ENCODE measurements at places on chromosomes 6 and 20. TPM values are rescaled to one million over a fixed set of nuclear protein-coding genes. Genes with fewer than 3 reads are reported as not detected.

Gene CTAGE9
- polyA plus RNA-seq, result not detected

- DNase-seq, result no peak
Observed at GRCh38 chr6:77644102-77644705, 8.6 kb upstream of the MEI4 start.

- DNase-seq, result no peak
Observed at GRCh38 chr6:88168362-88168761, 2.2 kb upstream of the CNR1 start.

DNA sequence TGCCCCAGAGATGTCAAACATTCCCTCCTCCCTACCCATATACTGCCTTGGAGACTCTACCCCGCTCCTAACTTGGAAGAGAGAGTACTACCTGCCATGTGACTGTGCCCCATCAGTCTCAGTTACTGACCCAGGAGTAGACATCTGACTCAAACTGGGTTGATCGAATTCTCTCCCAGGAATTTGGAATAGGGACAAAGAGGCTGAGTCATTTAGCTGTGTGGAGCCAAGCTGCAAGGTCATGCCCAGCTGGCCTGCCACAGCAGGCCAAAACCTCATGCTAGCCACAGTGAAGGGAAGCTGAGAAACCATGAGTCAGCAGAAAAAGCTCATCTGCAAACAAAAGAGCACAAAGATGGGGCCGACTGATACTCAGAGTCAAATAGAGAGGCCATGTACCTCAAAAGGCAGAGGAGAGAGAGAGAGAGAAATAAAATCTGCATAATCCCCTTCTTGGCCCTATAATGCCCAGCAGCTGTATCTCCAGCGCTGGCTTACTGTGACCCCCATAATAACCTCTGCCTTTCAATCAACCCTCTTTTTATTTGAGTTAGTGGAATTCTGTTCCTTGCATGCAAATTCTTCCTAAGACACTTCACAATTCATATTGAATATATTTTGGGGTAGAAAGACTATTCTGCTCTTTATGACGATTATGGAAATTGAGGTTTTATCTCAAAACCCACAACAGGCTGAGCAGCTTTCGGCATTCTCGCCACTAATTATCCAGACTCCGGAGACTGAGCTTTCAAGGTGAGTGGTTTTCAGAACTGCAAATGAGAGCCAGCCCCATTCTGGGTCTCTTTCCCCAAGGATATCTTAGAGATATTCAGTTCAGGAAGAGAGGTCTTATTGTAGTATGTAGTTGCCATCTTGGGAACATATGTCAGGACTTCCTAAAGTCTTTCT, 21.4 kb upstream of the AKIRIN2 start:
- peak; percentile 85 for DNase-seq

DNA sequence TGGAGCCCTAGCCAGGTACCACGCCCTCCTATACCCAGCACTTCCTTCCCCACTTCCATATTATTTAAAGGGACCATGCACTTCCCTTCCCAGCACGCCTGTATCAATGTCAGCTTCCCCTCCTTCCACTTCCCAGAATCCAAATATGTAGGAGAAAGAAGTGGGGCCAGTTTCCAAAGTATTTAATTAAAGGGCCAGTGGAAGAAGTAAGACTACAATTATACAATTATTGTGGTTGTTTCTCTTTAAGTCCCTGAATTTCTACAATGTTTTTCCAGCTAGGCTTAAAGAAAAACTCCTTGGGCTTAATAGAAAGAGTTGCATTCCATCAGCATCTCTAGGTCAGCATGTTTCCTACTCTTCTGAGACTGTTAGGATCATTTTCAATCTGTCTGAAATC, 515.8 kb downstream of the PREX1 start:
- no peak for DNase-seq

DNA sequence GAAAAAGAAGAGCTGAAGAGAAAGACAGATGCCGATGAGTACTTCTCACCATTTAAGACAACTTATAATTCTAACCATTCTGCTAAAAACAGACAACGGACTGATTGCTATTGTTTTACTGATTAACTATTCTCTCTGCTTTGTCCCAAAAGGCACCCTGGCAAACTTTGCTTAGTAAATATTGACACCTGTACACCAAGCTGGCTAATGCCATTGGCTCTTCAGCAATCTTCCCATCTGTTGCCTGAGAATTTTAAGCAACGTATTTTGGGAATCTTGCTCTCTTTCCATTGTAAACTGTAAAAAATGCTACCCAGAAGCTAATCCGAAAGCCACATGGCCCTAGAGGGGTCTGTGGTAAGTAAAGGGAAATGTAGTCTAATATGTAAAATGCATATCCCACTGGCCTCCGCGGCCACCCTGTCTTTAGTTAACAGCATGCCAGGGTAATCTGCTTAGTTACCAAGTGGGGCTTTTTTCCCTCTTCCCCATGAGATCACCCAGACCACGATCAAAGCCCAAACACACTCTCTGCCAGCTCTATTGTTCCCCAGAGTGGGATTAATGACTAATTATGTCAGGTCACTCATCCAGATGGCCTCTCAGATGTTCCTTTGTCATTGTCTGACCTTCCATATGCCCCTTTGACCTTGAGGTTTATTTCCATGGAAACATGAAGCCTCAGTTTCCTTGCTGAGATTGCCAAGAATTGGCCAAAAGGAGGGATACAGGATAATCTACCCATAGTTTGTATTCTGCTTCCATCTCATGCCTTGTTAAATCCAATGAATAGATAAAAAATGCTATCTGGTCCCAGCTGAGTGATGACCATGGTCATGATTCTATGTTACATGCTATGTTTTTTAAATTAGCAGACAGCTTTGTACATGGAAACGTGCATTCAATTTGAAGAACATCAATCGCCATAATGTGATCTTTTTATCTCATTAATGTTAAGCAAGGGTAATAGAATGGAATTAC, 216.4 kb upstream of the MCHR2 start:
- no peak for DNase-seq

Gene FOXQ1
- polyA plus RNA-seq, result 0.07 TPM

Gene PNPLA1
- not detected for polyA plus RNA-seq

GRCh38 chr6:142075516-142076101, 57.1 kb upstream of the GJE1 start:
- DNase-seq, result no peak

DNA sequence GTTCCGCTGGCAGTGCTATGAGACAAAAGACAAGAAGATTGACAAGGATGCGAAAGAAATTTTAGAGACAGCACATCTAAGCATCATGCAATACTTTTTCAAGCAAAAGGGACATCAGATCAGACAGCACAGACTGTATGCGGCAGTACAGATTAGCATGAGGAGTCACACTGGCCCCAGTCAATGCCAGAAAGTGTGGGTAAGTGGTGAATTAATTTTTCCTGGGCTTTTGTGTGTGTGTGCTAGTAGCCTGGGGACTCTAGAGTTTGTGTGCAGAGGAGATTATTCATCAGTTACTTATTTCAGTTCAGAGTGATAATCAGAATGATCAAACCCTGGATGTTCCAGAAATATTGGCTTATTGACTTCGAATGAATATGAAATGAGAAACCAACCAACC, 47.2 kb downstream of the LAMA4 start:
- no peak for DNase-seq

Gene RXRB
- polyA plus RNA-seq, result 38.5 TPM

GRCh38 chr6:70764706-70765105, 97.0 kb downstream of the SMAP1 start:
- no peak for DNase-seq

Gene MYO6
- polyA plus RNA-seq, result 10.8 TPM

DNA sequence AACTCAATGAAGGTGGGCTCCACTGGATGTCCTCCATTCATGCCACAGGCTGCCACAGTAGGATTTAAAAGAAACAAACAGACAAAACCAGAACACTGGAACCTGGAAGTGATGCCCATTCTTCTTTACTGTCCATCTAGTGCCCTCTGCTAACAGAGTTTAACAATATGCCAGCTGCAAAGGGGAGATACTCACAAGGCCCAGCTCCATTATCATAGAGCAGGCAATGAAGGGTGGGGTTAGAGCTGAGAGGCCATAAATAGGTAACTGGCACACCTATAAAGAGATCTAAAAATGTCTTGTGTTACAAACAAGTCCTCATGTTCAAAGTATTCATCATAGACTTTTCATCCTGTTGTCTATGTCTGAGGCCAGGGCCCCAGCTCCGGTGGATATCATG, 75.6 kb downstream of the SOD2 start:
- no peak for DNase-seq

Gene HLA-DQA1
- not detected for polyA plus RNA-seq

DNA sequence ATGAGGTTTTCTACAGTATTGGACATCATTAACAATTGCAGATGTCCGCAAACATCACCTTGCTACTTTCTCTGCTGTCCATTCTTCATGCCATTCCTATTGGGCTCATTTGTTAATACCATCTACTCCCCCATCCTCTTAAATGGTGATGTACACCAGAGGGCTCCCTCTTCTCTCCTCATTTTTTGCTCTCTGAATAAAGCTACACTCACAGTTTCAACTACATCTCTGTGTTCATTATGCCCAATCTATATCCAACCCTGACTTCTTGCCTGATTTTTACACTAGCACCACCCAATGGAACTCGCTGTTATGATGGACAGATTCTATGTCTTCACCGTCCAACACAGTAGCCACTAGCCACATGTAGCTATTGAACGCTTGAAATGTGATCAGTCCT, 288.1 kb upstream of the ID4 start:
- no peak for DNase-seq

GRCh38 chr6:77551135-77551534, 87.8 kb upstream of the HTR1B start:
- no peak for DNase-seq

DNA sequence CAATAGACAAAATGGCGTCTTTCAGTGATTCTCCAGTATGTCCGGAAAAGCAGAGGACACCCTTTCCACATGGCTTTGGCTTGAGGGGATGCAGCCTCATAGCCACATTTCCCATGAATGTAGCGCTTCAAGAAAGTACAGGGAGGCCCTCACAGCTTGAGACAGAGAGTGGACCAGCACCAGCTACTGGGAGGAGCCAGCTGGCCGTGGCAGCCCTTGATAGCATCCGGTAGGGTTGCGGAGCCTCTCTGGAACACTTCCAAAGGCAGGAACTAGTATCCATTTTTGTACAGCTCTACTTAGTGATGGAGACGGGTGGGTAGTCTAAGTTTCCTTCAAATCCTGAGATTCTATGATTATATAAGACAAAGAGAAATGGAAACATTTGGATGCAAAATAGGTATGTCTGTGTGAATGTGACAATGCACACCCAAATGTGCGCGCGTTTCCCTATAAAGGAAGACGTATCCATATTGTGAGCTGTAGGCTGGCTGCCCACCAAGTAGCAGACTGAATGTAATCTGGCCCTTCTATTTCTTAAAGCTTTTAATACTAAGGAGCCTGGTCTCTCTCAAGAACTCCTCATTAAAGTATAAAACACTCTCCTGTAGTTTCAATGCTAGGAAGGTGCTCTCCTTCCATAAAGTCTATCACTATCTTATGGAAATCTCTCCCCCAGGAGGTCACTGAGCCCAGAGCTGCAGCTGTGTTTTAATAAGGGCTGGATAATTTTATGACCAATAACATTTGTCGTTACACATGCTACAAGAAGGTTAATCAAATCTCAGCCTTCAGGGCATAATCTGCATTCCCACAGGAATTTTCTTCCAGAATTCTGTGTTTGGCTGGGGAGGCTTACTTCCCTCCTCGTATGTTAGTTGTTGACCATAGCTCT, 74.0 kb downstream of the SOBP start:
- DNase-seq, result no peak

GRCh38 chr6:25387911-25388310, 108.7 kb downstream of the CARMIL1 start:
- no peak for DNase-seq

Gene PTPRT
- not detected for polyA plus RNA-seq

- DNase-seq, result peak; percentile 29
Observed at GRCh38 chr6:27502508-27503435, 29.9 kb upstream of the ZNF184 start.

DNA sequence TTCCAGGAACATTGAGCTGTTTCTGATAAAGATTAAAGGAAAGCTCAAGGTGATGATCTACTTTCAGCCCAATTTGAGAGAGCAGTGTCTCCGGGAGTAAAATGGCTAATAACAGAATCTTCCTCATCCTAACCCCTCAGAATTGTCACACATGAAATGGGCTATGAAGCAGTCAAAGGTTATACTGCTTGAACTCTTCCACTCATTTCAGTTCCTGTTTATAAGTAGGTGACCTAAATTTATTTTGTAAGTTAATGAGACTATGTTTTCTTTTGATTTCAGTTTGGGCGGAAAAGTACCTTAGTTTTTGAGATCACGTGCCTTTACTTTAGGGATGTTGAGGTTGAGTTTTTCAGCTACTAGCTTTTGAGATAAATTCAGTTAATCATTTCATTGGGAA, 47.2 kb downstream of the QKI start:
- DNase-seq, result no peak

DNA sequence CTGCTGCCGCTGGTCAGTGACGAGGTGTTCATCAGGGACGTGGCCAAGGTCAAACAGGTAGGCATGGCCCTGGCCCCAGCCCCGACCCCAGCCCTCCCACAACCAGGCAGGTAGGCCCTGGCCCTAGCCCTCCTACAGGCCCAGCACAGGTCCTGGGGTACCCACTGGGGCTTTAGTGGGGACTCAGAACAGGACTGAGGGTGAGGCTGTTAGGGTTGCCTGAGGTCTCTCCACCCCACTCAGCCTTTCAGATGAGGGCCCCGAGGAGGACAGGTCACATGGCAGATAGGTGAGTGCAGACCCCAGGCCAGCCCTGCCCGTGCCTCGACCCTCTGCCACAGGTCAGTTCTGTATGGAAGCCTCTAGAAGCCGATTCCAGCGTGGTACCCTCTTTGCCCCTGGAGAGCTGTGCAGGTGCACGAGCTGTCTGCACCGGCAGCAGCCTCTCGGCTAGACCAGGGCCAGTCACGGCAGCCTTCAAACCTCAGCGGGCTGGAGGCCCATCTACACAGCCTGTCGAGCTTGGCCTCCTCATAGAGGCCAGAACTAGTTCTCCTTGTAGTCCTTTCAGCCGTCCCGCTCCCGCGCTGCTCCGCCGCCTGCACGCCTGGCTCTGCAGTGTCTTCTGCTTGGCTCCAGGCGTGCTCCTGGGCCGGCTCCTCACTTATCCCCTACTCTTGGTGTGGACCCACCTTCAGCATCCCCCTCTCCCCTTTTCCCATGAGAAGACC, 35.5 kb downstream of the PYGB start:
- no peak for DNase-seq

- no peak for DNase-seq
Observed at GRCh38 chr6:144047688-144048087, 39.6 kb upstream of the PLAGL1 start.

DNA sequence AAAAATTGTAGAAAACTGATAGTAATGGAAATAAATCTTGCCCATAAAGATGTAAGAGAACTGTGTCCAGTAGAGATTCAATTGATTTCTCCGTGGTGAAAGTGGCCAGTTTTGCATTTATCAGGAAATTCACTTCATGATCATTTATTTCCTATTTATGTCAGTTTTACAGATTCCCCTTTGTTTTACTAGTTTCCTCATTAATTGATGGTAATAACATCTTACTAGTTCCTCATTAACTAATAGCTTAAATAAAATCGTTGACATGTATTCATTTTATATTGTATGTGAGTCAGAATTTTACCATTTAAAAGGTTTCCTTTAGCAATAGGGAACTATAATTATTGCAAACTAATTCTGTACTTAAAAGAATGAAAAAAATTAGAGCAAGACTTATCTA, 99.8 kb upstream of the ADGRF1 start:
- no peak for DNase-seq
